ENCODE measurements at places on chromosomes 16 and 17.
A peak's percentile ranks its signal among the peaks of the same experiment; 100 is the strongest.

DNA sequence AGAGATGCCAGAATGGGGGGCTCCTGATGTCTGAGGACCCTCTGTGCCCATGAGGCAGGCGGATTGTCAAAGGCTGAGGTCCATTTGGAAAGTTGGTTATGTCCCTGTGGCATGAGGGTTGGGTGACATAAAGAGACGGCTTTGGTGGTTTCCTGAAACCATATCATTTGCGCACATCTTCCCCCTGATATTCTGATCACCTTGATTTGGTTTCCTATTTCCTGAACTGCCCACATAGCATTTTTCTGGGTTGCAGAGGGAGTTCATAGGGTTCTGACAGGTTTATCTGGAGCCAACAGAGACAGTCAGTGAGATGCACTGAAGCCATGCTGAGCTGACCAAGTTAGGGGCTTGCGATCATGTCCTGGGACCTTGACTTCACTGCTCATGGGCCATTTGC, 15.7 kb upstream of the RNF222 start:
- no peak for DNase-seq

DNA sequence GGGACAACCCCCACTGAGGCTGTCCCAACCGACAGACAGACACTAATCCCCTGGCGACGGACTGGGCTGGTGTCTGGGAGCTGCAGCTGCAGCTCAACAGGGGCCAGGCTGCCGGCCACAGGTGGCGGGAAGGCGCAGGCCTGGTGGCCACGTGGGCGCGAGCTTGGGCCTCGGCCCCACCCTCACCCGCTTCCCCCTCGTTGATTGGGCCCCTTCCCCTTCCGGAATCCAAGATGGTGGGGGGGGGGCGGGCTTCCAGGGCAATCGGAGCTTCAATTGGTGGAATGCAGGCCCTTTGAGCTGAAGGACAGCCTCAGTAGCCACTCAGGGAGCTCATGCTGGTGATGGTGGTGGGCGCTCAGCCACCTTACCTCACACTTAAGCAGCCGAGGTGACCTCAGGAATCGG, 8.7 kb upstream of the TBX4 start:
- no peak for DNase-seq

- DNase-seq, result no peak
Measured at GRCh38 chr16:67349172-67349571, 22.6 kb downstream of the LRRC36 start.

DNA sequence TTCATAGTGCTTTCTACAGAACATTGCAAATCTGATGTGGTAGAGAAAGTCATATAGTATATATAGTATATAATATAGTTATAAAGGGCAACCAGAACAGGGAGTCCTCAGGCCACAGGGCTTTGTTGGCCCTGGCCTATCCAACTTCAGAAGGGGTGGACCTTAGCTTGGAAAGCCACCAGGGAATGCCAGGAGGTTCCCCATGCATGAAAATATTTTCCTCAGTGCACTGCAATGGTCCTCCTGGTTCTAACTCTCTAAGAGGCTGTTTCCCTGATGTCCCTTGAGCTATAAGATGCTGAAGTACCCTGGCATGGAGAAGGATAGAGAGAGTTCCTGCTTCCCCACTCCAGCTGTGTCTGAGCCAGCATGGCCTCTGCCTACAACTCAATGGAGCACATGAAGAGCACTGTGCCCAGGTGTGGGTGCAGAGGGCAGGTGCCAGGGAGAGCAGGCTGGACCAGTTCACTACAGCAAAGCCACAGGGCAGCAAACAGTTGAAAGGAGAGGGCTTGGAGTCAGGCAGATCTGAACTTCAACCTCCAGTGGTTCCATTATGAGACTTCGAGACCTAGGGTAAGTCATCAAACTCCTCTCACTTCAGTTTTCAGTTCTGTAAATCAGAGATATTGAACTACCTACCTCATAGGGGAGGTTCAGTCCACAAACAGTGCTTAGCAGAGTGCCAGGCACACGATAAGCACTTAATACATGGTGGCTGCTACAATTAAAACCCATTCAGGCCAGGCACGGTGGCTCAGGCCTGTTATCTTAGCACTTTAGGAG, 183.1 kb downstream of the SALL1 start:
- no peak for DNase-seq

- no peak for DNase-seq
Measured at GRCh38 chr17:10875430-10875851, 37.6 kb upstream of the PIRT start.

DNA sequence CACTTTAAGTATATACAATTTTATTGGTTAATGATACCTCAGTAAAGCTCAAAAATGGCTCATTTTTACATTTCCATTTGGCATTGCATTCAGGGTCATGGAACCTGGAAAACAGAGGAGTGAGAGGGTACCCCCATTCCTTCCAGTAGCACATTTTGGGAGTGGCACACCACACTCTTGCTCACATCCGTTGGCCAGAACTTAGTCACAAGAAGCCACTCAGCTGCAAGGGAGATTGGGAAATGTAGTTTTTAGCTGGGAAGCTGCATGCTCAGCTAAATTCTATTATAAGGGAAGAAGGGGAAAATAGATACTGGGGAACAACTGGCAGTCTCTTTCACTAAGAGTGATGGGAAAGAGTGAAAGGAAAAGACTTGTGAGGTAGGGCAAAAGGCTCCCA, 102.5 kb upstream of the TMEM97 start:
- DNase-seq, result no peak

GRCh38 chr17:35841505-35841904, 27.2 kb downstream of the HEATR9 start:
- no peak for DNase-seq

DNA sequence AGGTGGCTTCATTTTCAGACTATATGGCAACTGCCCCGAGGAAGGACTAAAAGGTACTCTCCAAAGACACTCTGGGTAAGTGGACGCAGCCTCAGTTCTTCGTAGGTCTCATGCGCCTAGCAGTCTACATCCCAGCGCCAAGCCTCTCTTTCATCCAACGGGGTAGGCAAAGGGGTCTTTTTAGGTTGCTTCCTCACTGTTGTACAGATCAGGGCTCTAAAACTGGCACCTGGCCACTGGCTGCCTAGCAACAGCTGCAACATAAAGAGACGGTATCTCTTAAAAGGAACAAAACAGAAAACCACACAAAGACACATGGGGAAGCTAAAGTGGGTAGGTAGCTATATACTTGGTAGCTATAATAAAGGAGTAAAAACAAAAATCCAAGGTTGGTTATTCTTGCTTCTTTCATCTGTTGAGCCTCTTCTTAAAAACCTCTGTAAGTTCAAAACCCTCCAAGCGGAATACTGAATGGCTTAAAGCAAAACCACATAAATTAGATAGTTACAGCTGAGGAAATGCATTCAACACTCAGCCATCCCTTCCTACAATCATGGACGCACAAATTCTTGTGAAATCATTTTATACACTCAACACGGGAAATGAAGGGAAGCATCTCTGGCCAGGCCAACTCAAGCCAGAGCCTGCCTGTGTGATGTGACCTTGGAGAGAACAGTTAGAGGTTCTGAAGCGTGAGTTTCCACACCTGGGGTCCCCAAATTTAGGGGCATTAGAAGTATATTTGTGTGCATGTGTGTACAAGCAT, 22.7 kb downstream of the CYTH1 start:
- peak; percentile 61 for DNase-seq

DNA sequence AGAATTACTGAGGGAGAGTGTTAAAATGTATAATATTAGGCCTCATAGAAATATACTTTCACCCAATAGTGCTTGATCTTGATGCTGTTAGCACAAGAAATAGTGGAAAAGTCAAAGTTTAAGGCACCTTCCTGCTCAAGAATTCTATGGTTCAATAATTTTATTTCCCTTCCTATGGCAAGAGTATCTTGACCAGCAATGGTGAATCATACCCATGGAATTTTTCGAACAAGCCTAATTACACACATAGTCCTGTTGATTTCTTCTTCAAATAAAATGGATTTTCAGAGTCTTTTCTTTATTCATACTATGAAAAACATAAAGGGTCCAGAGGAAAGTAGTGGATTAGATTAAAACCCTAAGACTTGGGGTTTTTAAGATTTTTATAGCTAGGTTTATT, 810.6 kb downstream of the CDH11 start:
- DNase-seq, result no peak

GRCh38 chr17:21286066-21286770, 1.7 kb downstream of the MAP2K3 start:
- no peak for DNase-seq

DNA sequence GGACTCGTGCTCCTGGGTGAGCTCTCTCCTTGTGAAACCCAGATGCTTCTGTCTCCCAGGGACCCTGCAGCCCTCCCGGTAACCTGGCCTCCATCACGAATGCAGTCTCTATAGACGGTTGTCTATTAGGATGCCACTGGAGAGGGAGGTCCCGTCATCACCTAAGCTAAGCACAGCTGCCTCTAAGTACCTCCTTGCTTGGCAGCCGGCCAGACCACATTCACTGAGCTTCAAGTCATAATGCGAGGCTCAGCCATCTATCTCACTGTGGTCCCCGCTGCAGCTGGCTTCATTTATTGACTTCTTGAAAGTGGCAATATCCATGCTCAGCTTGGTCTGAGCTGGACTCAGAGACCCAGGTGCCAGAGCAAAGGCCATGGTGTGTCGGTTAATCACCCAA, 74.5 kb upstream of the HSBP1 start:
- DNase-seq, result no peak

DNA sequence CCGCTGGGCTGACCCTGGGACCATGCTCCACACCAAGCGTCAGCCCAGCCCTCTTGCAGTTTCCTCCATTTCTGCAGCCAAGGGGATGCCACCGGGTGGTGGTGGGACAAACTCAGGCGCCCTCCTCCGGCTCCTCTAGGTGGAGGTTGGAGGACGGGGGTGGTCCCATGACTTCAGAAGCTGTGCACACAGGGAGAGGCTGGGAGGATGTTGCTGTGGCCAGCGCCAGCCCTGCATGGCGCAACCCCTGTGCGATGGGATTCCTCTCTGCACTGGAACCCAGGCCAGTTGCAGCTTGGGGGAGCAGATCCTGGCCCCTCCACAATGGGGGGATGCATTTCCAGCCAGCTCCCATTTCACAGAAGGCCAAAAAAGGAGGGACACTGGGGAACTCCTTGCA, 246.5 kb downstream of the C16orf95 start:
- no peak for DNase-seq

DNA sequence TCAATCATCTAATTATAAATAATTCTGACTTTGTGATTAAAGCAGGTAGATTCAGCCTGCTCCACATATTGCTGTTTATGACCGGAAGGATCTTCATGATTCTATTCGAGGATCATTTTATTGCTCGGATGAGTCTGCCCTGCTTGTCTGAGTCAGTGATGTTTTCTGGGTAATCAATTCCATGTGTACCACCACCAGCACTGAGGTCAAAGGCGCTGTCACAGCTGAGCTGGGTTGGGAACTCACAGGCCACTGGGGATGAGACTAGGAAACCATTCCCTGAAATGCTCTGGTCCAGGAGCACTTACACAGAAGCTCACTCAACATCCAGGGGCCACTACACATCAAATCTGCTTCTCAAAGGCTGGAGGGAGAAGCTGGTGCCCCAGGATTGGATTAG, 30.4 kb upstream of the ERN1 start:
- no peak for DNase-seq

GRCh38 chr17:12522743-12523183, 142.9 kb upstream of the MYOCD start:
- no peak for DNase-seq
